ENCODE measurements at places on chromosomes 5 and 9.

DNA sequence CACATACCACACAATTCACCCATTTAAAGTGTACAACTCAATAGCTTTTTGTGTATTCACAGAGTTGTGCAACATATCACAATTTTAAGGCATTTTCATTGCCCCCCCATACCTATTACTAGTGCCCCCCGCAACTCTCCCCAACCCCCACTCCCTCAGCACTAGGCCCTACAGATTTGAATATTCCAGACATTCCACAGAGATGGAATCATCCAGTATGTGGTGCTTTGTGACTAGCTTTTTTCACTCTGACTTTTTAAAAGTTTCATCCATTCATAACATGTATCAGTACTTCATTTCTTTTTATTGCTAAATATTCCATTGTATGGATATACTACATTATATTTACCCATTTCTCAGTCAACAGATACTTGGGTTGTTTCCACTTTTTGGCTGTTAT, 102.9 kb upstream of the LRRTM2 start:
- DNase-seq: no peak

GRCh38 chr5:21931116-21931515, 922.0 kb downstream of the CDH12 start:
- DNase-seq: no peak

DNA sequence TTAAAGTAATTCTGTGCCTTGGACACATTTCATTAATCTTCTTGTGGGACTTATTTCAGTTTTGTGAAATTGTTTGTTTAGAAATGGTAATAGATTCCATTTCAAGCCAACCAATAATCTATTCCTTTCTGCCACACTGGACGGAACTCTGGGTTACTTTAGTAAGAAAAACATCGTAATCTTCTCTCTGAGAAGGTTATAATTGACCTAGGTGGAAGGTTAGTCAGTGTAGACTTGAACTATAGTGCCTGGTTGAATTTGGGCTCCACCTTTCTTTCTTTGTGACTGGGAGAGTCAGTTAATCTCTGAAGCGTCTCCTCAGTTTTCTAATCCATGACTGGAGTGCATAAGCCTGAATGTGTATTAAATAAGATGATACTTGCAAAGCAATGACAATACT, 89.7 kb upstream of the PRLR start:
- no peak for DNase-seq

GRCh38 chr9:130770679-130771442, 64.2 kb upstream of the ABL1 start:
- DNase-seq: peak; percentile 65

DNA sequence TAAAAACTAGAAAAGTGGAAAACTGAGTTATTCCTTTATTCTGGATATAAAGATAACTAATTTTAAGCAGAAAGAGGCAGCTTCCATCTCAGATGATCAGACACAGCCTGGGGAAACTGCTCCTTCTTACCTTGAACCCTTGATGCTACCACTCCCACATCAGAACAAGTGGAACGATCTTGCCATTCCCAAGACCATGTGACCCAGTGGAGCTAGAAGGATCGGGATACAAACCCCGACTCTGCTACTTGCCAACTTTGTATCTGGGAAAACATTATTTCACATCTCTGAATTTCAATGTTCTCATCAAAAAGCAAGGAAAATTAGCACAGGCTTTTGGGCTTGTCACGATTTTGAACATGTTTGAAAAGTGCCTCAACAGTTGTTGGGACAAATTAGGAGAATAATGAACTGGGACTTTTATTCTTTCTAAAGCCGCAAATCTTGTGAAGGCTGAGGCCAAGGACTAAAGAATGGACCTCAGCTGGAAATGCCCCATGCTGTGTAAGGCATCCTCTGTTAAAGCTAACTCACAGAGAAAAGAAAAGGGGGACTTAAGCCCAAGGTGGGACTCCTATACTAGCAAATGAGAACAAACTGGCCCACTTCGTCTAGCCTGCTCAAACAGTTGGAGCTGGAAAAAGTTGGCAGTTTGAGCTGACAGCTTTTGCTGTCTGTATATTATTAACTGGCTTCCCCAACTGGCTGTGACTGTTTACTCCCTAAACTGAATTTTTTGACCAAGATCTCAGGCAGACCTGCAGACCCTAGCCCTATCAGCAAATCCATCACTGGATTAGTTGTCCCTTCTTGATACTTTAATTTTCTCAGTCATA, 552.3 kb downstream of the EFNA5 start:
- DNase-seq: no peak

DNA sequence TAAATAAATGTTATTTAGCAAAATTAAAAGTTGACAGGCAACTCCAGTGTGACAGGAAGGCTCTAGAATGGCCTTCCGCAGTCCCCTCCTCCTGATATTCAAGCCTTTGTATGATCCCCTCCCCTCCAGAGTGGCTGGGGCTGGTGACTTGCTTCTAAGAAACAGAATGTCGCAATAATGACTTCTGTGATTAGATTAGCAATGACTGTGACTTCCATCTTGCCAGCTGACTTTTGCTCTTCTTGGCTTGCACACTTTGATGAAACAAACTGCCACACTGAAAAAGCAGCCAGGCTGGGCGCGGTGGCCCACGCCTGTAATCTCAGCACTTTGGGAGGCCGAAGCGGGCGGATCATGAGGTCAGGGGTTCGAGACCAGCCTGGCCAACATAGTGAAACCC, 106.5 kb upstream of the LARP1 start:
- DNase-seq: no peak

- no peak for DNase-seq
These were observed 20.7 kb upstream of the TRIM36 start for GRCh38 chr5:115190388-115190787.

- DNase-seq: no peak
These were observed 408.2 kb upstream of the TUSC1 start for GRCh38 chr9:26086396-26086795.

GRCh38 chr5:73066466-73066865, 53.9 kb upstream of the TMEM171 start:
- DNase-seq: peak; percentile 73

GRCh38 chr5:116088062-116088461, 3.2 kb downstream of the COMMD10 start:
- DNase-seq: no peak

GRCh38 chr9:115211413-115212124, 93.6 kb upstream of the TNC start:
- peak; percentile 82 for DNase-seq

GRCh38 chr5:44089424-44090144, 299.6 kb downstream of the FGF10 start:
- DNase-seq: no peak

- DNase-seq: no peak
These were observed 177.6 kb upstream of the TLX3 start for GRCh38 chr5:171131497-171131896.

GRCh38 chr9:91424403-91425176, 958 bp upstream of the NFIL3 start:
- DNase-seq: no peak

- no peak for DNase-seq
These were observed 2.0 kb upstream of the ANP32B start for GRCh38 chr9:97980918-97981845.

DNA sequence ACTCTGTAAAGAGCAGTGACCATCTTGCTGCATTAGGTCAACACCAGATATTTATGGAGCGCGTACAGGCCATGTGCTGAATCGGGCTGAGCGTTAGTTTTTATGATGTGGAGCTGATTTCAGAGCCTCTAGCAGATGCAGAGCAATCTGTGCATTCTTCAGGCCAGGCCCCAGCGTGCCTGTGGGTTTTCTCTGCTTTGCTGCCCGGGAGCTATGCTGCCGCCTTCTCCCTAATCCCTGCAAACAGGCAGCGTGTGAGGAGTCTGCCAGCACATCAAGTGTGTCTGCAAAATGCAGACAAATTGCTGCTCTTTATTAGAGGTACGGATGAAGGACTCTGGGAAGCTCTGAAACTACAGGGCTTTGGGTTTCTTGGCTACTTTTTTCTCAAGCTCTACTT, 170.0 kb downstream of the NTRK2 start:
- DNase-seq: peak; percentile 55

- no peak for DNase-seq
These were observed 459.5 kb upstream of the PTGER4 start for GRCh38 chr5:40220260-40220659.

GRCh38 chr9:106072421-106072820, 378.1 kb downstream of the TMEM38B start:
- no peak for DNase-seq

DNA sequence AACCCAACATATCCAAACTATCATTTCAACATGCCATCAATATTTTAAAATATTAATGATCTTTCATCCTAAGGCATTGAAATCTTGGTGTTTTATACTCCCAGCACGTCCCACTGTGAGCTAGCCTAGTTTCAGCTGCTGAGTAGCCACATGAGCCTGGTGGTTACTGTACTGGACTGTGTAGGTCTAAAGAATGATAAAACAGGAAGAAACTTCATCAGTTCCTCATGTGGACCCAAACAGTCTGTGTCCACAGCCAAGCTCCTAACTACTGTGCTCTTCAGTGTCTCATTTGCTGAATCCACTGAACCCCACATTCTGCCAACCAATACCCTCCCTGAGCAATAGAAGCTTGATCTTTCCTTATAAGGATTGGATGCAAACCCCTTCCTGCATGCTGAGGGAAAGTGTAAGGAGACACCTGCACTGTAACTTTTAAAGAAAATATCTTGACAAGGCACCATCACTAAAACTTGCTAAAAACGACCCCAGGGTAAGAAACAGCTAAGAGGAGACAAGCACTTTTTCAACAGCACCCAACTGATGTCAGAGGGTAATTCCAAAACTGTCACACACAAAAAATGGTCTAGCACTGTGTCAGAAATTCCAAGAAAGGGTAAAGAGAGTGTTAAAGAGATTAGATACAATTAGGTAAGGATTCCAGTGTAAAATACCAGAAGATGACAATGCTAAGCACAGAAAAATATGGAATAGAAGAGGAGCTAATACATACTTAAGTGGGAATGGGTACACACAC, 126.9 kb downstream of the SPOCK1 start:
- no peak for DNase-seq

GRCh38 chr9:38024036-38024681, 44.9 kb downstream of the SHB start:
- DNase-seq: no peak

GRCh38 chr5:78293851-78294247, 649 bp downstream of the AP3B1 start:
- no peak for DNase-seq

- DNase-seq: no peak
These were observed 551.8 kb upstream of the TYRP1 start for GRCh38 chr9:12141422-12141821.
